ENCODE measurements at places on chromosomes 11 and 22.

- peak; percentile 82 for DNase-seq
Observed at GRCh38 chr22:28009272-28009827, 90.3 kb upstream of the PITPNB start.

- DNase-seq: no peak
Observed at GRCh38 chr11:100925935-100926334, 203.7 kb downstream of the PGR start.

DNA sequence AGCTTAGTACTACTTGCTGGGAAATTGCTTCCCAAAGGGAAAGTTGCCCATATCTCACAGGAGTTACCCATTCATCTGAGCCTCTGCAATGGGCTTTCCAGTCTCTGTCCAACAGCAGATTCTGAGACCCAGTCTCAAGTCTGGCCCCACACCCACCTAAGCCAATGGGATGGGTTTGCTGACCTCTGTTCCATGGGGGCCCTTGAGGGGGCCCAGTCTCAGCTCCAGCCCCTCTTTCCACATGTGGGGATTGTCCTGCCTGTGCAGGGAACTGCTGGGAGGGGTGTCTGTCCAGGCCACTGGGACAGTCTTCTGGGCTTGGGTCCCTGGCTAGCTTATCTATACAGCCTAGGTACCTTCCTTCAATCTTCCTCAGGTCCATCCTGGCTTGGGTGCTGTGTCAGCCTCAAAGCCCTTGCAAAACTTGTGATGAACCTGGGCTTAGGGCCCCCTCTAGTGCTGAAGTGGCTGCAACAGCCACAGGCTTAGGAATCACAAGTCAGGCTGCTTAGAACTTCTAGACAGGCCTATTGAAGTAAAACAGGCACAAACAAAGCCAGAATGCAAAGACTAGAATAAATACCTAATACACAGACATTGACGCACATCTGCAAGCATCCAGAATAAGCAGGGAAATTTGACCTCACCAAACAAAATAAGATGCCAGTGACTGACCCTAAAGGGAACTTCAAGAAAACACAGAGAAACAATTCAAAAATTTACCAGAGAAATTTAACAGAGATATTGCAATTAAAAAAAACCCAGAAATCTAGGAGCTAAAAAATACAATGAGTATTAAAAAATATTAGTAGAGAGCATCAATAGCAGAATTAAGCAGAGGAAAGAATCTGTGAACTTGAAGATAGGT, 11.7 kb upstream of the PATL1 start:
- peak; percentile 58 for DNase-seq

GRCh38 chr11:69439127-69439526, 42.3 kb upstream of the LINC01488 start:
- no peak for DNase-seq

DNA sequence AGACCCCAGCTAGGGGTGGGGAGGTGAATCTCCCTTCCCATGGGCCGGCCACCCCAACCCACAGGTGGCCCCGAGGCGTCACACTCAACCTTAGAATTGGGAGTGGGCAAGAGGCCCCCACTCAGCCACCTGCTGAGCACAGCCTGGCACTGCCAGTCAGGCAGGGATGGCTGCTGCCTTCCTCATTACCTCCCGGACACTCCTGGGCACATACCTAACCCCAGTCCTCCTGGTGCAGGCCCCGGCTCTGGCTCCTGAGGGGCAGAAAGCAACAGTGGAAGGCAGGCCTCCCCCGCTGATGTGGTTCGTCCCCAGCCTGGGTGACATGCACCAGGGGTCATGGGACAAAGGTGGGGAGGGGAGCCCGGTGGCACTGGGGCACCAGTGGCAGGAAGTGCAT, 103.6 kb downstream of the MPPED1 start:
- no peak for DNase-seq

GRCh38 chr11:71996946-71997345, 1.8 kb upstream of the IL18BP start:
- DNase-seq: no peak

GRCh38 chr11:117866526-117866925, 9.9 kb downstream of the FXYD6 start:
- DNase-seq: no peak

- no peak for DNase-seq
Observed at GRCh38 chr22:38172832-38173640, 8.6 kb downstream of the PLA2G6 start.

All from stimulated activated CD4-positive, alpha-beta T cell treated with anti-CD3 and anti-CD28 coated beads, Interleukin-2, amount 100 ng/mL, for 24 hours (primary cell).